ENCODE measurements at places on chromosomes 11 and 22.

- H3K36me3 ChIP-seq = no peaks in the 10 kb centered on the region
These were observed 3.6 kb upstream of the CCDC117 start for GRCh38 chr22:28768701-28769393.

DNA sequence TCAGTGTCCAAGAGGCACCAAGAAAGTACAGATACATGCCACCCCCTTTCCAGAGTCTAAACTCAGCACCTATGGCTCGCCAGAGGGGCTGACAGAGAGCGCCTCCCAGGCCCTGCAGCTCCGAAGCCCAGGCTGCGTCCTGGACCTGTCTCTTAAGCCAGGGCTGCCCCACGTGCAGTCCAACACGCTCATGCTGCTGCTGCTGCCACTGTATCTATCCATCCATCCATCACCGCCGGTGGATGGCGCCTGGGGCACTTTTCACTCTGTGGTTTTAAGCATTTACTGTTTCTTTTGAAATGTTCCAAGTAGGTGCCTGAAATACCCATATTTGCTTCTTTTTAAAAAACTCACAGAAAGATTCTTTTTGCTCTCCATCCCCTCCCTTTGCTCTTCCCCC, 41.8 kb downstream of the MACROD1 start:
- H3K36me3 ChIP-seq = no peaks in the 10 kb centered on the region
- H3K4me1 ChIP-seq = no peaks in the 10 kb centered on the region
- H3K27ac ChIP-seq = no peak overlapping the region
- DNase-seq = no peak
- no peaks in the 10 kb centered on the region for H3K27me3 ChIP-seq

GRCh38 chr11:5499671-5500070, 10.1 kb downstream of the UBQLN3 start:
- no peak overlapping the region for H3K4me3 ChIP-seq
- no peak overlapping the region for H3K27ac ChIP-seq
- no peaks in the 10 kb centered on the region for H3K4me1 ChIP-seq

DNA sequence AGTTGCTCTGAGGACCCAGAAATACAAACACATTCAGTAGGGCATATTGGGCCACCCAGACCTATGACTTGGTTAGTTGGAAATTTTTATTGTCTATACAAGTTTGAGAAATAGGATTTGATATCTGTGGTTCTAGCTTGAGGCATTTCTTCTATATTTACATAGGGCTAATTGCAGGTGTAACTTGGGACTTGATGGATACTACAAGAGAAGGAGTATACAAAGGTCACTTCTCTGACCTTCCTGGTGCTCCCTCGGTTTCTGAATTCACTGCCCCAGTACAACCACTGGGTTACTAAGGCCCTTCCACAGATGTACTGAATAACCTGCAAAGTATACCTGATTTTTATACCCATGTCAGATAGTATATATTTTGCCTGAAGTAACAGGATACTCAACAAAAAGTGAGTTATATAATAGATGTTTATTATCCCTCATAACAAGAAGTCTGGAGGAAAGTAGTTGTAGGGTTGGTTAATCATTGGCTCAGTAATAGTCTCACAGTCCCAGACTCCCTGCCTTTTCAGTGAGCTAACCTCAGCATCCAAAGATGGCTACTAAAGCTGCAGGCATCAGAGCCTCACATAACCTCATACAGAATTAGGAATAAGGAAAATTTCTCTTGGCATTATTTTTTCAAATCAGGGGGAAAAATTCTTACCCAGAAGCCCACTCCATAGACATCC, 8.8 kb upstream of the PGR start:
- no peaks in the 10 kb centered on the region for H3K27me3 ChIP-seq
- no peak for DNase-seq
- H3K36me3 ChIP-seq = no peaks in the 10 kb centered on the region
- H3K4me3 ChIP-seq = no peak overlapping the region
- H3K27ac ChIP-seq = no peak overlapping the region

DNA sequence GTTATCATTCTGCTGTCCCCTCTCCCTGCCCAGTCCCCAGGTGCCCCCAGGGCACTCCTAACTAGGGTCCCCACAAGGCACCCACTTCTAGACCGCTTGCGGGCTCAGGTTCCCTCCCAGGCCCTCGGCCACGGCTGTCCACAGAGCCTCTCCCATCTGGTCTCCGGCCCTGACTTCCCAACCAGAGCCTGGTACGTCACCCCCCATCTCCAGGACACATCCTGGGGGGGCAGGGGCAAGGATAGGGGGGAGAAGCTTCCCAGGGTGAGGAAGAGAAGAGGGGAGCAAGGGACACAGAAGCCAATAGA, 457 bp downstream of the SSTR3 start:
- no peak overlapping the region for H3K4me3 ChIP-seq
- H3K27me3 ChIP-seq = no peaks in the 10 kb centered on the region
- DNase-seq = no peak
- H3K36me3 ChIP-seq = no peaks in the 10 kb centered on the region

- no peaks in the 10 kb centered on the region for H3K36me3 ChIP-seq
- H3K27me3 ChIP-seq = no peaks in the 10 kb centered on the region
- no peak overlapping the region for H3K4me3 ChIP-seq
- DNase-seq = no peak
- no peak overlapping the region for H3K27ac ChIP-seq
- H3K4me1 ChIP-seq = no peaks in the 10 kb centered on the region
These were observed 375.7 kb upstream of the KIRREL3 start for GRCh38 chr11:127376301-127376700.

- DNase-seq = no peak
- no peaks in the 10 kb centered on the region for H3K36me3 ChIP-seq
- no peaks in the 10 kb centered on the region for H3K27me3 ChIP-seq
These were observed 51.8 kb upstream of the SLC36A4 start for GRCh38 chr11:93249459-93250220.

- H3K4me1 ChIP-seq = peaks cover 54% of the 10 kb centered on the region
- H3K4me3 ChIP-seq = peak overlapping the region; percentile 81
- no peaks in the 10 kb centered on the region for H3K27me3 ChIP-seq
- no peak for DNase-seq
These were observed 630 bp downstream of the CD5 start for GRCh38 chr11:61102667-61103571.

DNA sequence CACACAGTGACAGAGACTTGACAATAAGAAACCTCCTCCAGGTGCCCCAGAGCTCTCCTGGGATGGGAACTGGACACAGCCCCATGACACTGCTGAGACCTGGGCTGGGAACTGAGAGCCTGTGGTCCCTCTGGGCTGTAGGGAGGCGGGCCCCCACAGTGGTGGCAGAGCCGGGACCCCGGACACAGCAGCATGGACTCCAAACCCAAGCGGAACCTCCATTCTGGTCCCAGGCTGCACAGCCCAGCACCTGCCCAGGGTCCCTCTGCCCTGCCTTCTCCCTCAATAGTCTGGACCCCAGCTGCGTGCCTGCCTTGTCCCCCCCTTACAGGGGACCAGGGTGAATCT, 8.4 kb upstream of the APOBEC3H start:
- peaks cover 5% of the 10 kb centered on the region for H3K36me3 ChIP-seq
- peak overlapping the region; percentile 34 for H3K27ac ChIP-seq
- H3K27me3 ChIP-seq = no peaks in the 10 kb centered on the region
- H3K4me1 ChIP-seq = peaks cover 62% of the 10 kb centered on the region

DNA sequence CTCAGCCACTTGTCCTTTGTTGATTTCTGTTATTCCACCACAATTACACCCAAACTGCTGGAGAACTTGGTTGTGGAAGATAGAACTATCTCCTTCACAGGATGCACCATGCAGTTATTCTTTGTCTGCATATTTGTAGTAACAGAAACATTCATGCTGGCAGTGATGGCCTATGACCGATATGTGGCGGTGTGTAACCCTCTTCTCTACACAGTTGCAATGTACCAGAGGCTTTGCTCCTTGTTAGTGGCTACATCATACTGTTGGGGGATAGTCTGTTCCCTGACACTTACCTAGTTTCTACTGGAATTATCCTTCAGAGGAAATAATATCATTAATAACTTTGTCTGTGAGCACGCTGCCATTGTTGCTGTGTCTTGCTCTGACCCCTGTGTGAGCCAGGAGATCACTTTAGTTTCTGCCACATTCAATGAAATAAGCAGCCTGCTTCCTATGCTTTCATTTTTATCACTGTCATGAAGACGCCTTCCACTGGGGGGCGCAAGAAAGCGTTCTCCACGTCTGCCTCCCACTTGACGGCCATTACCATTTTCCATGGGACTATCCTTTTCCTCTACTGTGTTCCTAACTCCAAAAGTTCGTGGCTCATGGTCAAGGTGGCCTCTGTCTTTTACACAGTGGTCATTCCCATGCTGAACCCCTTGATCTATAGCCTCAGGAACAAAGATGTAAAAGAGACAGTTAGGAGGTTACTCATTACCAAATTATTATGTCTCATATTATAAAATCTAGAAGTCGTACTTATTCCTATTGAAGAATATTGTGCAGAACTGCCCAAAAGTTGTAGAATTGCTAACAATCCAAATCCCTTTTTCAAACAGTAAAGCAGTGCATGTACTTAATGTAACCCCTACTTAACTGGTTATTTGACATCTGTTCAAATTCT, 53.2 kb downstream of the OR4C6 start:
- H3K4me1 ChIP-seq = no peaks in the 10 kb centered on the region
- no peaks in the 10 kb centered on the region for H3K27me3 ChIP-seq
- H3K36me3 ChIP-seq = no peaks in the 10 kb centered on the region
- H3K27ac ChIP-seq = no peak overlapping the region

- H3K36me3 ChIP-seq = no peaks in the 10 kb centered on the region
- peaks cover 5% of the 10 kb centered on the region for H3K4me1 ChIP-seq
- peak; percentile 69 for DNase-seq
- no peak overlapping the region for H3K27ac ChIP-seq
- no peaks in the 10 kb centered on the region for H3K27me3 ChIP-seq
- peak overlapping the region; percentile 45 for H3K4me3 ChIP-seq
These were observed 17.7 kb upstream of the THRSP start for GRCh38 chr11:78045851-78046485.

DNA sequence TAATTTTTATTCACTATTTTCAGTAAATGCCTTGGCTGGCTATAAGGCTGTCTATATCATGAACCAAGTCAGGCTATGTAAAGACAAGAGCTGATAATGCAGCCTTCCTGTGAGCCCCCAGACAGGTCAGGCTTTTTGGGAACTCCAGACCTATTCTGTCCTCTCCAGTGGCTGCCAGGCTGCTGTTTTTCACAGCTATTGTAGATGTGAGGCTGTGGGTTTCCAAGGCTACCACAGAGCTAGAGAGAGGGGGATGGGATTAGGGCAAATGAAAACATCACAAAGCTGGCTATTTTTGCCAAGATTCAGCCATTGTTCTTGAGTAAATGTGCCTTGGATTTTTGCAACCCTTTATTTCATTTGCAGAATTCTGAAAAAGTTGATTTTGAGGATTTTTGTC, 55.7 kb upstream of the SORL1-AS1 start:
- no peak overlapping the region for H3K4me3 ChIP-seq
- no peak overlapping the region for H3K27ac ChIP-seq
- peaks cover 12% of the 10 kb centered on the region for H3K4me1 ChIP-seq

DNA sequence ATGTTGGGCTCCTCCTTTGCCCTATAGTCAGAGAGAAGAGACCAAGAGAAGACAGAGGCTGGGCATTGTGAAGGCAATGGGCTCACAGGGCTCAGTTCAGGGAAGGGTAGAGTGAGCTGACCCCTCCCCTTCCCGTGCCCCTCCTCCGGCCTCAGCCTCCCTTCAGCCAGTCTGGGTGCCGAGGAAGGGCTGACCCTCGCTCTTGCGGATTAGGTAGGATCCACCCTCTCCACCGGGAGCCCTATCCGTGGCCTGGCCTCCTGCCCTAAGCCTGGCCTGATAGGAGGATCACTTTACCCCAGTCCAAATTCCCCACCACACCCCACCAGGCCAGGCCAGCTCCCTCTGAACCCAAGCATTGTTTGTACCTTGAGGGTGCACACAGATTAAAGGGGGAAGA, 1.8 kb upstream of the PPP1R14B start:
- DNase-seq = no peak
- H3K36me3 ChIP-seq = no peaks in the 10 kb centered on the region
- H3K4me1 ChIP-seq = peaks cover 40% of the 10 kb centered on the region
- no peaks in the 10 kb centered on the region for H3K27me3 ChIP-seq
- no peak overlapping the region for H3K27ac ChIP-seq

DNA sequence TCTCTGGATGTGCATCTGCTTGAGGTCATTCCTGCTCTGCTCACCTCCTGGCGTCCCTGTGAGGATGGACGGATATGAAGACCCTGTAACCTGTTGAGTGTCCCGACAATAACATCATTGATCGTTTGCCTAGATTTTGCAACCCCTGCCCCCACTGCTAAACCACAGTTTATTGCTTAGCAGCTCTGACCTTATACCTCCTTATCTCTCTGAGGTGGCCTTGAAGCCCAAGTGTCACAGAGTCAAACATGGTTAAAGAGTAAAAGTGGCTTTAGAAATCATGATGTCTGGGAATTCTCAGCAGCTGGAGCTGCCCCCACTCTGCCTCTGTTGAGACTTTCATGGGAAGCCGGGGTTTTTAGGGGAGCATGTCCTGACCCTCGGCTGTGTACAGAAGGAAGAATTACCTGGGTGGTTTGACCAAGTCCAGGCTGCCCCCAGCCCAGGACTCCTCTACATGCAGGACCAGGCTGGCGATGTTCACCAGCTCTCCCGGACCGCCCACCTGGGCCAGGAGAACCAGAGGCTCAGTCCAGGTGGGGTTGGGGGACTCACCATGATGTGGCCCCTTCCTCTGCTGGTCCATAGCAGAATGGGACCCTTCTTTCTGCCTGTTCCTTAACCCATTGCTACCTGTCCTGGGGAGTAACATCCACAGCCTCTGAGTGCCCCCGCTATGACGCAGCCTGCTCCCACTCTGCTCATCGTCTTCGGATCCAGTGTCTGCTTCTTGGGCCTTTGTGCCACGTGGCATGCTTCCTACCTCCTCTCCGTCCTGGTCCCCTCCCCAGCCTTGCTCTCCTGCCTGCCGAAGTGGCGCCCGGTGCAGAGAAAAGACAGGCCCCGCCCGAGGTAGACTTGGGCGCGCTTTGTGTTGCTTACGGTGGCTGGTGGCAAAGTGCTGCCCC, 33.4 kb upstream of the FTH1 start:
- H3K27ac ChIP-seq = no peak overlapping the region
- DNase-seq = no peak
- H3K4me1 ChIP-seq = no peaks in the 10 kb centered on the region
- H3K4me3 ChIP-seq = no peak overlapping the region
- no peaks in the 10 kb centered on the region for H3K36me3 ChIP-seq

DNA sequence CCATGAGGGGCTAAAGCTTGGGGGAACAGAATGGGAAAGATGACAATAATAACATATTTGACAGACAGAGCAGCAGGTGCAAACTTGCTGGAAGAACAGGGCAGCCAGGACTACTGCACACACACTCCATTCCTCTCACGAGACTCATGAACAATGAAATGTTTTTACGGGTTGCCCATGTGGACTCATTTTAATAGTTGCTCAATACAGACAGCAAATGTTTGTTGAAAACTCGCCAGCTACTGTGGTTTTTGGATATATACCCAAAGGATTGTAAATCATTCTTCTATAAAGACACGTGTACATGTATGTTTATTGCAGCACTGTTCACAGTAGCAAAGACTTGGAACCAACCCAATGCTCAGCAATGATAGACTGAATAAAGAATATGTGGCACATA, 10.3 kb downstream of the SYT13 start:
- H3K4me1 ChIP-seq = no peaks in the 10 kb centered on the region
- H3K27me3 ChIP-seq = no peaks in the 10 kb centered on the region
- DNase-seq = no peak

GRCh38 chr11:133842730-133843129, 2.6 kb downstream of the SPATA19 start:
- no peak overlapping the region for H3K4me3 ChIP-seq
- H3K27ac ChIP-seq = no peak overlapping the region
- H3K4me1 ChIP-seq = no peaks in the 10 kb centered on the region
- H3K36me3 ChIP-seq = no peaks in the 10 kb centered on the region

GRCh38 chr11:80129396-80129795, 688.6 kb upstream of the TENM4 start:
- H3K27me3 ChIP-seq = no peaks in the 10 kb centered on the region
- H3K4me3 ChIP-seq = no peak overlapping the region
- H3K36me3 ChIP-seq = no peaks in the 10 kb centered on the region
- no peaks in the 10 kb centered on the region for H3K4me1 ChIP-seq
- DNase-seq = no peak
- H3K27ac ChIP-seq = no peak overlapping the region

Measured in CD8-positive, alpha-beta memory T cell (primary cell).